Left cardiac atrium (tissue), 4 donors: ENCODE measurements at places on chromosomes 2 and 18. TPM values are rescaled to one million over a fixed set of nuclear protein-coding genes. Genes with fewer than 3 reads are reported as not detected.

Gene LRRC30
- not detected for total RNA-seq

Gene SLC19A3
- total RNA-seq, result 40.4 TPM

Gene PJVK
- total RNA-seq, result 1.2 TPM

Gene RNU2-63P
- 2.4 TPM for total RNA-seq

Gene PSD4
- total RNA-seq, result 4.4 TPM

Gene DCDC2C
- total RNA-seq, result not detected
